ENCODE measurements at places on chromosomes 3 and 15.

DNA sequence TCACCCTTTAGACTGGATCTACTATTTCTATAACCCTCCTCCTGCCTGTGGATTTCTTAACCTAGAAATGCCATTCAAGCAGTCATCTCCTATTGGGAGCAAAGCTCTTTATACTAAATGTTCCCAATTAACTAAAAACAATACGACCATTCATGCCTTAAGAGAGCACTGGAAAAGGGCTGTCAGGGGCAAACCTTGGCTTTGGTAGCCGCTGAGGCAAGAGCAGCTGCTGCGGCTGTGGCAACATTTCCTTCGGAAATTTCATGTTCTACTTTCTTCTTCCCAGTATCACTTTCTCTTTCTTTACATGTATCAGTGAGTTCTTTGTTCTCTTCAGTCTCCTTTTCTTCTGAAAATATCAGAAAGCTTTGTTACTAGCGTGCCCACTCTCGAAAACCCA, 56.3 kb upstream of the CSPG5 start:
- DNase-seq: no peak

GRCh38 chr3:16322189-16322588, 57.2 kb downstream of the OXNAD1 start:
- no peak for DNase-seq

DNA sequence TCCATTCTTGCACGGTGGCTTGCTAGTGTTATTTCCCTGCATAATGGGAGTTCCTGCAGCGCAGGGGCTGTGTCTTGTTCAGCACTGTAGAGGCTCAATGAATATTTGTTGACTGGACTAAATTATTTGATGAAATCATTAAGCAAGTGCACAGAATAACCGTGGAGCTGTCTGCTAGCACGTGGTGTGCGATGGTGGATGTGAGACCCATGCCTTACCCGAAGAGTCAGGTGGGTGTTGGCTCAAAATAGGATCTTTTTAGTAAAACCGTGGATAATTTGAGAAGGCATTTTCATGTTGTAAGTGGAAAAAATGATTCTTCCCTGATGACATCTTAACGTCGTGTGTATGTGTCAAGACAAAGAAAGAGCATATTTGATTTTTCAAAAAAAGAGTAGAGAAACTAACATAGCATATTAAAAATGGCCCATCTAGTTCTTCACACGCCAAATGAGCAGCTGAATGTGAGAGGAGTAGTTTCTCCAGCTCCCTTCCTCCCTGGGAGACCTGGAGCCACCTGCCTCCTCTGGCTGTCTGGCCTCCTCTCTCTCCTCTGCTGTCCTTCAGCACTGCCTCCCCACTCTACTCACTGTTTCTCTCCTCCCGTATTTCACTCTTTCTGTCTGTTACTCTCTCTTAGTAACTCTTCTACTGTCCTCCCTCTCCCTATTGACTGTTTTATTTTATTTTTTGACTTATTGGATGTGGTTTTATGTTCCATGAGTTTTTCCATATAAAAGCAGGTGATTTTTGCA, 6.3 kb downstream of the FAM81A start:
- no peak for DNase-seq

DNA sequence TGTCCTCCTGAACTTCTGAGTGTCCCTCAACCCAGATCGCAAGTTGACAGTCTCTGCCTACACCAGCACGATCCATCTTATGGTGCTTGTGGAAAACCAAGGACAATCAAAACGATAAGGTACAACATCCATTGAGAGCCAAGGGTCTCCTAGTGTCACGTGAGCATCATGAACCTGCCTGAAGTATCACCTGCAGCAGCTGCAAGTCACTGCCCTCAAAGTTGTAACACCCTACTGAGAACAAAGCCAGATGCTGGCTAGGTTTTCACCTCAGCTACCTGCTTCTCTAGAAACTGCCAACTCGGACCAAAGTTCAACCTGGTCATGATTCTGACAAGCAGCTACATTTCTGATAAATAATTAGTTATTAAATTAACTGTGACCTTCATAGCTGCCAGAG, 17.5 kb downstream of the C2CD4B start:
- no peak for DNase-seq

DNA sequence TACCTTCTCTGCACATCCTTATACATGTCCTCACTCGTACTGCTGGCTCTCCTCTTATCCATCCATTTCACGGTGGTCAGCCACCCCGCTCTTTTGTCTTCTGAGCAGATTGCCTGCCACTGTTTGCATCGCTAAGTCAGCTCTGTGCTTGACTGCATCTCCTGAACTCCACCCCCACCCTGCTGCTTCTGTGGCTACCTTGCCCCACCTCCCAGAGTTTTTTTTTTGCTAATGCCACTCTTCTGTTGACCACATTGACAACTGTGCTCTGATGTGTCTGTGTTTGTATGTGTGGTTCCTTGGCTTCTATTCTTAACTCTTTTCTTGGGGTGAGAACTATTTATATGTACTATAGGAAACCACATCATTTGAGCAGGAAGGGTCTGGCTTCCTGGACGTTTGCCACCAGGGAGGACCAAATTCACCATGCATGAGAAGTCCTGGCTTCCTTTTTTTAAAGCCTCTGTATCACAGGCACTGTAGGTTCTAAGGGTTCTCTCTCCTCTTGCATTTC, 12.8 kb upstream of the MTMR10 start:
- no peak for DNase-seq

GRCh38 chr3:179729981-179730380, 77.1 kb downstream of the USP13 start:
- no peak for DNase-seq

- no peak for DNase-seq
These were observed 11.7 kb upstream of the SPATA12 start for GRCh38 chr3:57048728-57049127.

- no peak for DNase-seq
These were observed 378.2 kb downstream of the MECOM start for GRCh38 chr3:169285057-169286033.

- no peak for DNase-seq
These were observed 22.0 kb downstream of the CPEB1 start for GRCh38 chr15:82625136-82625535.

- no peak for DNase-seq
These were observed 24.5 kb downstream of the TMOD3 start for GRCh38 chr15:51853998-51854397.

DNA sequence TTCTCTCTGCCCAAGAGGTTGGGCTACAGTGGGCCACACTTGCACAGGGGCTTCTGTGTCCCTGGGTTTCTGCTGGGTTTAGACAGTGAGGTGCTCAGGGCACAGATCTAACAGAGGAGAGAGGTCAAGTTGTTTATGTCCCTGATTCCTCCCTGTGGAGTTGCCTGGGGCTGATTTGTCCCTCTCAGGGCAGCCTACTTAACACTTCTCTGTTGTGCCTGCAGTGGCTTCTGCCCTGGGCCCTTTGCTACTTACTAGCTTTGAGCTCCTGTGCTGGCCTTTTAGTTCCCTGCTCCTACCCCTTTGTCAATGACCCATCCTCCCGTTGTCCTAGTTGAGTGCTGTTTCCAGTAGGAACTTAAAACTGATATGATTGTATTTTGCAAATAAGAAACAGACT, 114.0 kb upstream of the RGMA start:
- DNase-seq: no peak

DNA sequence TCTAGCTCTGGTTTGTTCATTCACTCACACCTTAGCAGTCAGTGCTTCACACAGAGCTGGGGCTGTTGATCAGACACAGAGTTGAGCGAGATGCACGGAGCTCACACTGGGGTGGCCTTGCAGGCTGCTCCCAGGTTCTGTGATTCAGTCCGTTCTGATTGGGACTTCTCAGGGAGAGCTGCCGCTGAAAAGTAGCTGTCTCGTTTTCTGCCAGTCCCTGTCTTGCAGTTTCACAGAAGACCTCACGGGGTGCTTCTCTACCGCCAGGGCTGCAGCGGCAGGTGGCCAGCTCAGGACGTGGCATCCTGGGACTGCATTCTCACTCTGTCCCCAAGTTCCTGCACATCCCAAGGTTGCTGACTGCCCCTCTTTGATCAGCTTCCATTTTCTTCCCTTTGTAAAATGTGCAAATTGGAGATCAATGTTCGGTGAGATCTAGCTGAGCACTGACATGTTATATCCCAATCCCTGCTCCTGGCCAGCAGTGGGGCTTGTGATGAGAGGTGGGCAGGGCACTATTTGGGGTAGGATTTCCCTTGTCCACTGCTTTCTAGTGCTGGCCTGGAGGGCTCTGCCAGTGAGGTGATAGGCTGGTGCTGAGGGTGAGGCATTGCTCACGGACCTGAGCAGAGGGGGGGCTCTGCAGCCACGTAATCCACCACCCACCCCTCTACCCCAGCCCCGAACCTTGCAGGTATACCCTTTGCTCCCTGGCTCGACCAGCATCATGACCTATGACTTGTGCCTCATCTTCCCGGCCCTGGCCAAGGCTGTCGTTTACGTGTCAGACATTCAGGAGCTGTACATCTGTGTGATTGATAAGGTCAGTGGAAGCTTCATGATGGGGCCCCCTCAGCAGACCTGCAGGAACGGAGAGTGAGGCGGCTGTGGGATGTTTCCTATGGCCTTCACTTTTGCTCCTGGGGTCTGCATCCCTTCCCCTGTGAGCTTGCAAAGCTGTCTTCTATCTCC, 5.3 kb upstream of the TXNRD3 start:
- DNase-seq: no peak

GRCh38 chr3:184827572-184827971, 15.6 kb downstream of the VPS8 start:
- DNase-seq: no peak

DNA sequence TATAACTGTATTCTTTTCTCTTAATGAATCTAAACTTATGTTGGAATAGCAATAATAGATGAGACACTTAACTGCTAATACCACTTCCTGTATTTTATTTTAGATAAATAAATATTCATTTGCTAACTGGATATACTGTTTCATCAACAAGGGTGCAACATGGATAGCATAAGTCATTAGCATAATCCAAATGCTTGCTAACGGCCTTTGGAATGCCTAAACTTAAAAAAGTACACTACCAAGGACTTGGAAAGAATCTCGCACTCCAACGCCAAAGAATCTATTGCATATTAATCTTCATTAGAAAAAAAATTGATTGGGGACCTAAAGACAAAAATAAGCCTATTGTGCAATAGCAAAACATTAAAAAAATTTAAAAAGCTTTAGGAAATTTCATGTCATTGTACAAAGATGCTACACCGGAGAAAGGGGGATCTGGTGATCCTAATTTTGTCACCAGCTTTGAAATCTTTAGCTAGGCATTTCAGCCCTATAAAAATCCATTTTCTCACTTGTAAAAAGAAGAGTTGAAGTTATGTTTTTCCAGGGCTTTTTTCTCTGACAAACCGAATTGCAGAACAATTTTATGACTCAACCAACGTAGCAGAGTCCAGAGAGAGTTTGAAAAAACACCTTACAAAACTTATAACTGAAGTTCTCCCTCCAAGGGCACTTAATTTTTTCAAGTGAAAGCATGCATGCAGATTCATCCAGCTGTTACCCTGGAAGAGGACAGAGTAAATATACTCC, 4.1 kb downstream of the VGLL3 start:
- DNase-seq: no peak

GRCh38 chr15:91983729-91984340, 130.3 kb downstream of the SLCO3A1 start:
- no peak for DNase-seq

GRCh38 chr15:50189633-50190032, 7.6 kb downstream of the SLC27A2 start:
- DNase-seq: no peak

All from CD4-positive, alpha-beta T cell treated with Interleukin-15 for 4 hours (primary cell).